CMK (cell line): ENCODE measurements at places on chromosomes 1 and 21.

DNA sequence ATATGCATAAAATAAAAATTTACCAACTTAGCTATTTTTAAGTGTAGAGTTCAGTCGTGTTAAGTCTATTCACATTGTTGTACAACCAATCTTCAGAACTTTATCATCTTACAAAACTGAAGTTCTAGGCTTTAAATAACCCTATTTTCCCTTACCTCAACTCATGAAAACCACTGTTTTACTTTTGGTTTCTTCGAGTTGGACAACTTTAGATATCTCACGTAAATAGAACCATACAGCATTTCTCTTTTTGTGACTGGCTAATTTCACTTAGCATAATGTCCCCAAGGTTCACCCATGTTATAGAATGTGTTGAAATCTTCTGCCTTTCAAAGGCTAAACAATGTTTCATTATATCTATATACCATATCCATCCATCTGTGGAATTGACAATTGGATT, 819.0 kb upstream of the ADGRL4 start:
- no peak for DNase-seq

GRCh38 chr1:54200519-54200997, 591 bp downstream of the MRPL37 start:
- no peak for DNase-seq

DNA sequence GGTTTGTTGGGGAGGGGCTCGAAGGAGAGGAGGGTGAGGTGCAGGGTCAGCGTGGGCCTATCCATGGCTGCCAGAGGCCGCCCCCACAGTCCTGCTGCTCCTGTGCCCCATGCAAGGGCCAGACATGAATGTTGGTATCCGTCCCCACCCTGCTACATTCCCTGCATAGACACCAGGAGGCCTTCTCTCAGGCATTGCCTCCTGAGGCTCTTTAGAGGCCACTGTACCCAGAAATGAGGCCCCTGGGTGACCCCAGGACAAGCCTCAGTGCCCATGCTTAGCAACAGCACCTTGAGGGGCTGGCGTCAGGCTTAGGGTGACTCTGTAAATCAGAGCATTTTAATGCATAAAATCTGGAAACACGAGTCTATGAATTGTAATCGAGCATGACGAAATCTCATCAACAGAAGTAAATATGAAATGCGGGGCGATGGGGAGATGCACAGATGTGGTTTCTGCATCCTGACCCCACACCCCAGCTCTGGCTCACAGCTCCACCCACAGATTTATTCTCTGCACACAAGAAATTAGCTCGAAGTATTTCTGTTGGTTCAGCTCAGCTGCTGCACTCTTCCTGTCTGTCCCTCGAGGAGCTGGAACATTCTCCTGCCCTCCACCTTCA, 124.0 kb upstream of the CSF3R start:
- DNase-seq: no peak

- DNase-seq: no peak
Observed at GRCh38 chr1:19786988-19787423, 12.7 kb downstream of the TMCO4 start.

- no peak for DNase-seq
Observed at GRCh38 chr1:2053217-2053616, 3.0 kb downstream of the PRKCZ start.

GRCh38 chr1:97820470-97821188, 100.2 kb downstream of the DPYD start:
- DNase-seq: no peak

- DNase-seq: no peak
Observed at GRCh38 chr1:230827801-230828200, 40.5 kb downstream of the C1orf198 start.

DNA sequence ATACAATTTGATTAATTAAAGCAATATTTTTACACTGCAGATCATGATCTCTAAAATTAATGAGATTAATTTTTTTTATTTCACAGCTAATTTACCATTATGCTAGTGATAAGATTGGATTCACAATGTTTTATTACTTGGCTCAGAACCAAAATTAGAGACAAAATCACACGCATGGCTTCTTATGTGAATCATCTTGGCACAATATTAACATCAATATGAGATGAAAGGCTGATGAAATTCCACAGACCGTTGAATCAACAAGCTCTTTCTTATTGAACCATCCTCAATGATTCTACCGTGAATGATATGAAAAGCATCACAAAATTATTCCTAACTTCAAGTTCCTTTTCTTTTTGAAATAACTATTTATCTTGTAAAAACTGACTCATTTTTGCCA, 544.9 kb downstream of the KCNT2 start:
- no peak for DNase-seq

DNA sequence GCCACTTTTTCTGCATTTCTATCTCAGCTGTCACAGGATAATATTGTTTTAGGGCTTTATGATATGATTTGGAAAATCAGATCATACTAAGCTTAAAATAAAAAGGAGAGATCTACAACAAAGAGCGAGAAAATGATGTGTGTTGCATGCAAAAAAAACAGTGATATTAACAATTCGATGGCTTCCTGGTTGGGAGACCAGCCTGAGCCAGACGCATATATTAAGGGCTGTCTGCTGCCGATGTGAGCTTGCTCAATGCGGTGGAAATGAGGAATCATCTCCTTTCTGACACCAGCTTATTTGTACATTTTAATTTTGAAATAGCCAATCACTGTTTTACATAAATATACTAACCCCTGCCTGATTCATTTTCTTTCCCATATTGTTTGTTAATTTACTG, 862.6 kb downstream of the USP25 start:
- DNase-seq: no peak

- DNase-seq: no peak
Observed at GRCh38 chr1:203162403-203162802, 13.2 kb downstream of the MYBPH start.

GRCh38 chr1:182392050-182393028, 749 bp upstream of the GLUL start:
- DNase-seq: peak; percentile 43

GRCh38 chr1:180218806-180219765, 11.0 kb upstream of the LHX4 start:
- no peak for DNase-seq
